ENCODE measurements at places on chromosomes 5 and 9.
A peak's percentile ranks its signal among the peaks of the same experiment; 100 is the strongest.

GRCh38 chr9:34519321-34520020, 3.3 kb downstream of the ENHO start:
- no peak for DNase-seq

DNA sequence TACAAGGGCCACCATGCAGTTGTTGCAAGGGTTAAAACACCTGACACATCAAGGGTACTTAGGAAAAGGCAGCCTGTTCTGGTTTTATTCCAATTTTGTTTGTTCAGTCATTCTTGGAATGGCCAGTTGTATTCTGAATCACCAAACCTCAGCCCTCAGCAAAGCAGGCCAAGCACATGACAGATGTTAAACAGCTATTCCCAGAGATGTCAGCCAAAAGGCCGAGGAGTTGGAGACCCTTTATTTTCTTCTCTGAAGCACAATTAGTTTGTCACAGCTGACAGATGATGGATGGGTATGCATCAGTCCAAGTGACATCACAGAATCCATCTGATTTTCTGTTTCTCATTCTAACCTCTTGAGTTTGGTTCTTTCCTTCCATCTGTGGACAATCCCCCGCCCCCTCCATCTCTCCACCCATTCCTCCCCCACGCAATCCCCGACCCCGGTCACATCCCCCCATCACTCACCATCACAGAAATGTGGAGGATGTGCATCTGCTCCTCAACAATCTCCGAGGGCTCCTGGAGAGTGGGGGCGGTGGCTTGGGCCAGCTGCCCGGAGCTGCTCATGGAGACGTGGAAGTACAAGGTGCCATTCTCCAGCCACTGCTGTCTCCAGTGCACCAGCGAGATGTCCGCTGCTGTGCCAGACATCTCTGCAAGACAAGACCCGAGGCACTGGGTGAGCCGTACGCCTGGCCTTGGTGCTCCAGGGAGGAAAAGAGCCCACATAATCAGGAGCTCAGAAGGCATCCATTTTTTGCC, 123.8 kb downstream of the ASTN2 start:
- no peak for DNase-seq

DNA sequence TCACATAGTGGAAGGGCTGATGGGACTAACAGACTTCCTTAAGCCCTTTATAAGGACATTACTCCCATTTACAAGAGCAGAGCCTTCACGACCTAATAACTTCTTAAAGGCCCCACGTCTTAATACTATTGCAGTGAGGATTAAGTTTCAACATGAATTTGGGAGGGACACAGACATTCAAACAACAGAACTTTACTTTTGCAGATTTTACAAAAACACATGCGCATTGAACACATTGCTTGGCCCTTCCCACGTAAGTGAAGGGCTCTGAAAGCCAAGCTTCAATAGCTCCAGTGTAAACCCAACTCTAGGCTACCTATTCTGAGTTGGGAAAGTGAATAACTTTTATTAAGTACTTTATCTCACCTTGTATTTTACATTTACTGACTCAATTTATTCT, 53.8 kb upstream of the DNAH5 start:
- no peak for DNase-seq

- no peak for DNase-seq
Measured at GRCh38 chr5:137148159-137148558, 351.0 kb downstream of the SPOCK1 start.

- DNase-seq = no peak
Measured at GRCh38 chr5:163730206-163730756, 224.9 kb downstream of the MAT2B start.

- no peak for DNase-seq
Measured at GRCh38 chr5:59008816-59009473, 426.1 kb downstream of the RAB3C start.

GRCh38 chr5:18244309-18244708, 610.0 kb downstream of the TAF11L14 start:
- no peak for DNase-seq

- no peak for DNase-seq
Measured at GRCh38 chr5:150627731-150628545, 12.5 kb upstream of the SYNPO start.

GRCh38 chr5:133602835-133603380, 9.4 kb downstream of the FSTL4 start:
- DNase-seq = no peak

DNA sequence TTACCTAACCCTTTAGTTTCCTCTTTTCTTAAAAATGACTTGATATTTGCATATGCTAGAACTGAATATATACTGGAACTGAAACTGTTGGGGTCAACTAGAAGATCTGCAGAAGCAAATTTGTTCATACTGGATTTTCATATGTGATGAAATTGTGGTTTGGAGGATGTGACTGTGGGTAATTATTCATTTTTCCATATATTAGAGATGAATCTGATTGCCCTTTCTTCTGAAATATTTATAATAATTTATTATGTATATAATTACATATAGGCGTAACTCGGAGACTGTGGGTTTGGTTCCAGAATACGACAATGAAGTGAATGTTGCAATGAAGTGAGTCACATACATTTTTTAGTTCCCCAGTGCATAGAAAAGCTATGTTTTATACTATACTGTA, 149.1 kb downstream of the ATP10B start:
- DNase-seq = peak; percentile 29

DNA sequence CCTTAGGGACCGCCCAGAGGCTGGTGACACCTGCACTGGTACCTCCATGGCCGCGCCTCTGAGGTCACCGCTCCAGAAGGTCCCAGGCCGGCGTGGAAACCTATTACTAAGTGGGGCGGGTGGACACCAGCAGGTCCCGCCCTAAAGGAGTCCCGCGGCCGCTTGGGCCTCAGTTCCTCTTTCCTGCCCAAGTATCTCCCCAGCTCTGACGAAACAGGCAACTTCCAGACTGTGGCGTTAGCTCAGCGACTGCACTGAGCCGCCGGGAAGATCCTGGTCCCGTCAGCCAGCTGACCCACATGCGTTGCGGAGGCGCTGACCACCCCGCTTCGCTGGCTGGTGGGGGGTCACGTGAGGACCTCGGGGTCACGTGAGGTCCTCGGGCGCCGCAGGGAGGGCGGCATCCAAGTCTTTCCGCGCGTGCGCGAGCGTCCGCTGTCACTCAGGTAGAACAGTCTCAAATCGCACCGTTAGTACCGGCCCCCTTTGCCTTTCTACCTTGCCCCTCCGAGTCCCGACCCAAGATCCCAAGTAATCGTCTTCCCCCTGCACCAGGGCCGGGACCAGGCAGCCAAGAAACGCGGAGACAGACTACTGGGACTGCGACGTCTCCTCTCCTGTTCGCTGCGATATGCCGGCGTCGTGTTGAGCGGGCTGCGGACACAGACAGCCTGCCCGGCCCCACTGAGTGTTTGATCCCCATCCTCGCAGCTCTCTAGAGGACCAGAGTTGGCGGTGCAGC, 53.7 kb upstream of the KDM4C start:
- DNase-seq = peak; percentile 89

- DNase-seq = no peak
Measured at GRCh38 chr9:106878081-106878837, 15.3 kb downstream of the ZNF462 start.

DNA sequence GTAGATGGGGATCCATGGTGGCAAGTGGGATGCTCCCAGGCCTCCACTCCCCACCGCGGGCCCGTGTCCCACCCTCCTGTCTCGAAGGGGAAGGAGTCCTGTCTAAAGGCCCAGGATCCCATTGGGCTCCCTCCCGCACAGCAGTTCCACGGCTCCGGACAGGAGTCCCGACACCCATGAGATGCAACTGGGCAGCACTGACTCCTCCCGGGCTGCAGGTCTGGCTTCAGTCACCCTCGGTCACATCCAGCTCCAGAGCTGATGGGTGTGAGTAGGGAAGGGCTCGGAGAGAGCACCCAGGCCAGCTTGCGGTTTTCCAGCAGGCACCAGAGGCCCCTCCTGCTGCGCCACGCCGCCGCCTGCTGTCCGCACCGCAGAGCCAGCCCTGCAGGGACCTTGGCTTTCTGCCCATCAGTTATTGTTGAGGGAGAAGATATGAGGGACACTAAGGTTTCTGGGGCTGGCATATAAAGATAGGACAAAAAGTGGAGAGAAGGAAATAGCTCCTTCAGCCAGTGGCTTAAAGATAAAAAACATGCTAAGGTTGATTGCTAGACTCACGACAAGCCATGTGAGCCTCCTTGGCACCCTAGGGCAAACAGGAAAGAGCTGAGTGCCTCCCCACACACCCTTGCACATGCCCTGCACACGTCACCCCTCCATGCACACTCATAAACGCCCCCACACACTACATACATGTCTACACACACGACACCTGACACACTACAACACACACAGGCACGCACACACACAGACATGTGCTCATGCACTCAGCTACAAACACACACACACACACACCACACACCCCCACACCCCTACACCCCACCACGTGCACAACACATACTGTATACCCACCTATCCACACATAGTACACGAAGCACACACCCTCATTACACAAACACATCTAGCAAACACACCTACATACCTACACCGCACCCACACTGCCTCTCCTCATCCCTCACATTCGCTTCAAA, 79.0 kb downstream of the AK8 start:
- no peak for DNase-seq

- DNase-seq = no peak
Measured at GRCh38 chr5:27598576-27598975, 560.2 kb upstream of the CDH9 start.

DNA sequence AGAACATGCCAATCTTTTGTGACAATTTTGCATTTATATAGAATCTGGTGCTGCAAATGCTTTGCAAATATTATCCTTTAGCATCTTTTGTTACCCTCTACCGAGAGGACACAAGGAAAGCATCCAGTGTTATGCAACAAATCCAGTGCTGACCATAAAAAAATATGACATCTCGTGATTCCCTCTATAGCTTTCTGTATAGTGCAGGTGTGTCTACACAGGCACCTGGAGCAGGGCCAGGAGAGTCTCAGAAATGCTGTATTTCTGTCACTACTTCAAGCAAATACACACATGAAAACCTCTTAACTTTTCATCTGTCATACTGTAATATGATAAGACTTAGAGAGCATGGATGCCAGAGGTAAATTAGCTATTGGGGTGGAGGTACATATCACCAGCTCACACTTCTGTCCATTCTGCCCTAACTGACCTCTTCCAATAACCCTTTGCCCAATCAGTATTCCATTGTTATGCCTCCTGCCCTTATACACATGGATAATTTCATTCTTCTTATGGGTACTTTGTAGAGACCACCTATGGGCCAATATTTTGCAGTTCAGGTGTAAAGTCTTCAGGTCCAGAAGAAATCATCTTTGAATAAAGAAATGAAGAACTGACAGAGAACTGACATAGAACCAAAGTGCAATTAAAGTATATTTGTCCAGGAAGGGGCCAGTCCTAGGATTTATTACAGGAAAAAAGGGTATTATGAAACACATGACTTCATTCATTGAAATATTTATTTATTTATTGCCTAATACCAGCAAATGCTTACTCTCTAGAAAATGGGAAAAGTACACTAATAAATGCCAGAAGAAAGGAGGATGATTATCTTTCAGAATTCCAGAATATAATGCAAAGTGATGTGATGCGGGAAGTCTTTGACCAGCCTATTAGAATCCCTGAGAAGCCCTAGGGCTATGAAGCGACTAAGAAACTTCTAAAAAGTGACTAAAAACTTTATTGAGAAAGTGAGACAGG, 106.5 kb downstream of the EPB41L4A start:
- DNase-seq = no peak

DNA sequence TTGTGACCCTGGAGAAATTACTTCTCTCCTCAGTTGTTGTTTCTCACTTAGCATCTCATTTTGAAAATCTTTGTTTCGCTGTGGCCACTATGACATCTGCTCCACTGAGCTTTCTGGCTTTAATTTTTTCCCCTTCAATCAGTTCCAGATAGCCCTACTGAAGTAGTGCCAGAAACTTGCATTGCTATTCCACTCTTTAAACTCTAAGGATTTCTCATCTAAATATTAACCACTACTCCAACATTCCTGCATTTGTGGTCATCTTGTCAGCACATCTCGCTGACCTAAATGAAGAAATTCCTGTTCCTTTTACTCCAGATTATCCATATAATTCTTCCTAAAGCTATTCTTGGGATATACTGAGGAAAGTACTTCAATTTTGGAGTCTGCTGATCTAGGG, 15.3 kb upstream of the NOL6 start:
- no peak for DNase-seq

DNA sequence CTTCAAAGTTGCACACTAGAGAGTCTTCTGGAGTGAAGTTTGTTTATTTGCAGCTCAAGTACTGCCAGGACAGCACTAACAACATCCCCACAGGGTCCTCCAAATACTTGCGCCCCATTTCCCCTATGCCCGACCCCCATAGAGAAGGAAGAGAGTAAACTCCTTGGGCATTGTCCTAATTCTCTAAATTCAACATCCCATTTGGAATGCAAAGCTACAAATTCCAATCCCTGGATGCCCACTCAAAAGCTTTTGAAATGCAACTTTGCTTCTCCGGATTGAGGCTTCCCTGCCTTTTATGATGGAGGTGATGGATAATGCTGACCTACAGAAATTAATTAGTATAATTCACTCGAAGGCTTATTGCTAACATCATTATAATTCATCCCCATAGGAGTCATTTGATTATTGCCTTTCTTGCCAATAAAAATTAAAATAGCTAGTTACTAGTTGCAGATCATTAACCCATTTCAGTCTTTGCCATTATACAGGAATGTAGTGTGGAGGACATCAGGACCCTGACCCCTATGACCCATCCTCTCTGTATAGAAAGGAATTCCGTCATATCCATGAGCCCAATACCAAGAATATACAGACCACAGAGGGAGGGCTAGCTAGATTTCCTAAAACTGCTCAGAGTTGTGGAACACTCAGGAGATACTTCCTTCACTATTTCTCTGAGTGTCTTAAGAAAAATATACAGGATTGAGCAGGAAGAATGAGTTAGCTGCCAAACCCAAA, 277.6 kb downstream of the ZNF608 start:
- no peak for DNase-seq

DNA sequence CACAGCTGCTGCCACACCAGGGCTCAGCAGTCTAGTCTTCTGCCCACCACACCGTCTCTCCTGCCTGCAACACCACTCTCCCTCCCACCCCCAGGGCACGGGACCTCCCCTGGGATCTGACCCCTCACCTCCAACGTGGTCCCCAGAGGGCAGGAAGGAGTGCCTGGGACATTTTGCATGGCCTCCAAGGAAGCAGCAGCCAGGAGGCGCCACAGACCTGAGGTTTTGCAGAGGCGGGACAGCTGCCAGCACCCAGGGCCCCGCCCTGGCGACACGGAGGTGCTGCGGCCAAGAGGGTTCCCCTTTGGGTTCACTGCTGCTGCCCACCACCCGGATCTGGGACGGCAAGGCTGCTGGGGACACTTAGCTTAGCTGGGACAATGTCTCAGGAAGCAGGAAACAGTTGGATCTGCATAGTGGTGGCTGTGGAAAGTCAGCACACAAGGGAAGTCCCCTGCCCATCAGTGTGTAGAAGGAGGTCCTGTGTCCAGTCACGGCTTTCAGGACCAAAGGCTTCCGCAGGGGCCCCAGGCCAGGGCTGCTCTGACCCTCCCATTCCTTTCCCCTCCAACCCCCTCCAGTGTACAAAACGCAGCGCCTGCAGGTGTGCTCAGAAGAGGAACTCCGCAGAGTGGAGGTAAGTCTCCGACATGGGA, 13.8 kb downstream of the PROP1 start:
- DNase-seq = peak; percentile 7

- no peak for DNase-seq
Measured at GRCh38 chr9:128555180-128555721, 2.9 kb downstream of the SPTAN1 start.

Measured in CD4-positive, alpha-beta T cell treated with Interleukin-4 for 1 hour (primary cell).